ENCODE measurements at places on chromosomes 5 and 9.

DNA sequence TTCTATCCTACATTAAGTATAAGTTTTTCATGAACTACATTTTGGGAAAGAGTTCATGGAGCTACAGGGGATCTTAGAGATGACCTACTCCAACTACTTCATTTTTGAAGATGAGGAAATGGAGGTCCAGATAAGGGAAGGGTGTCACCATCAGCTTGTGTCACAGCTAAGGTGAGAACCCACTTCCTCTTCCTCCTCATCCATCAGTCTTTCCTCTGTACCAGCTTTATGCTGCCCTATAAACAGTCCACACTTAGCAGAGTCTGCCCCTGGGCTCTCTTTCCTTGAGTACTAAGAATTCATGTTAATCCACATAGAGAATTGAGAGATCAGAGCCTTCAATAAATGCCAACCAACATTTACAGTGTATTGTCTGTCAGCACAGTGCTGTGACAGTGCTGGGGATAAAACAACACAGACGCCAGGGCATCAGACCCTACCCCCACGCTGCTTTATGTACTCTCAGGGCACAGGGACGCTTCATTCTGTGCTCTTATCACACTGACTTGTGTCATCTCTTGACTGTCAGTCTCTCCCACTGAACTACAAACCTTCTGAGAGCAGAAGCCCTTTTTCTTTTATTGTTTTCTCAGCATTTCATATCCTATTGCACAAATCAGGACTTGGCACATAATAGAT is 22.1 kb downstream of the ADRB2 start:
- DNase-seq = no peak

DNA sequence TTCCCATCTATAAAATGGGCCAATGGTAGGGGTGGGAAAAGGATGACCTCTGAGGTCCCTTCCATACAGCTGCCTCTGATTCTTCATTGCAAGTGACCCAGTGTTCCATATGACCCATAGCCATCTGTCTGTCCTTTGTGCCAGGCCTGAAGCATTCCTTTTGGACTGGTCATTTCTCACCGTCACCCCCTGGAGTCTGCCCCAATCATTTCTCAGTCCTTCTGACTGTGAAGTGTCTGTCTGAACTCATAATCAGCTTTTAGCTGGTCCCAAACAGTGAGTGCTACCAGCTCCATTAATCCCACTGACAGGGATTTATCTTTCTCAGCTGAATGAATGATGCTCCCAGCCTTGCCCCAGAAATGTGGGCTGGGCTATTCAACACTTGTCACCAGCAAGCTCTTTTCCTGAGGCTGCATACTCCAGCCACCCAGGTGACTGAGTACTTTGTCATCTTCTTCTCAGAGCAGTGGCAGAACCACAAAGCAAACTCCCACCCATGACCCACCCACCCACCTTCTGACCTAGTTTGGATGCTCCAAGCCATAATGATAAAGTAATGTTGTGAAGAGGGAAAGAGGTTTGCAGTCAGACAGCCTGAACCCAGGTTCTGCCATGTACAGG is 37.4 kb downstream of the KCNIP1 start:
- no peak for DNase-seq

- no peak for DNase-seq
Measured at GRCh38 chr5:57862471-57862911, 379.9 kb upstream of the ACTBL2 start.

DNA sequence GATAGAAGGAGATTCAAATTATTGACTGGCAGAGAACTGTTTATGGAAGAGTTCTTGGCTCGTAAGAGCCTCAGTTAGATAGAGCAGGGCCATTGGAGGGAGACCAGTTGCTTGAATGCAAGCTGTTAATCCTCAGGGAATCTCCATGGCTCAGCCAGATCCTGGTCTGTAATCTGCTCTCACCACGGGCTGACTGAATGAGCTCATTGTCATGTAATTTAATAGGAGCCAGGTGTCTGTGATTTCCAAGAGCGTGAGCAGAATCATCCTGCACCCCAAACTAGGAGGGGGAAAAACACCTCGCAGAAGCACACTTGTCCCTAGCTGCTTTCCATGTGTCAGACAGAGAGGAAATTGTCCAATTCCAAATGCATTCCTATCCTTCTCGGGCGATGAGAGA is 19.1 kb upstream of the KCNMB1 start:
- no peak for DNase-seq

DNA sequence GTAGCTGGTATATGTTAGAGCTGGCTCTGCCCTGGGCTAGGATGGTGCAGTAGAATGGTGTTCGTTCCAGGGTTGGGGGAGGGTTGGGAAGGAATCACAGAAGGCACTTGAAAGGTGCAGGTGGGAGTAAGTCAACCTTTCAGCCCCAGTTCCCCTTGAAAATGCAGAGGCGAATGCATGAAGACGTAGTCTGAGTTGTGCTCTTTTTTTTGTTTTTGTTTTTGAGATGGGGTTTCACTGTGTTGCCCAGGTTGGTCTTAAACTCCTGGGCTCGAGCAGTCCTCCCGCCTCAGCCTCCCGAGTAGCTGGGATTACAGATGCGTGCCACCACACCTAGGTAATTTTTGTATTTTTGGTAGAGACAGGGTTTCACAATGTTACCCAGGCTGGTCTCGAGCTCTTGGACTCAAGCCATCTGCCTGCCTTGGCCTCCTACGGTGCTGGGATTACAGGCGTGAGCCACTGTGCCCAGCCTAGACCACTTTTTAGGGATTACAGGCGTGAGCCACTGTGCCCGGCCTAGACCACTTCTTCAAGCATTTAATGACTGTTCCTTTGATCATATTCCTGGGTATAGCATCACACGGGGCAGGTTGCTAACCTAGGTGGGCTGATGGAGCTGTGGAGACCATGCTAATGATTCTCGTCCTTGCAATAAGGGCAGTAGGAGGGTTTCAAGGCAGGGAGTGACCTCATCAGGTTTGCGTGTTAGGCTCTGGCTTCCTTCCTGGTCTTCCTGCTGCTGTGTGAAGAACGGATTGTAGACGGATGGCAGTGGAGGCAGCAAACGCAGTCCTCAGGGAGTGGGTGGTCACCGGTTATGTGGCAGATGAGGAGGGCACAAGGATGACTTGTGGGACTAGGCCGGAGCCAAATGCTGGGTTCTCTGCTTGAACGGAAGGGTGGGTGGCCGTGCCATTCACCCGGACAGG is 13.7 kb downstream of the EHMT1 start:
- DNase-seq = no peak

DNA sequence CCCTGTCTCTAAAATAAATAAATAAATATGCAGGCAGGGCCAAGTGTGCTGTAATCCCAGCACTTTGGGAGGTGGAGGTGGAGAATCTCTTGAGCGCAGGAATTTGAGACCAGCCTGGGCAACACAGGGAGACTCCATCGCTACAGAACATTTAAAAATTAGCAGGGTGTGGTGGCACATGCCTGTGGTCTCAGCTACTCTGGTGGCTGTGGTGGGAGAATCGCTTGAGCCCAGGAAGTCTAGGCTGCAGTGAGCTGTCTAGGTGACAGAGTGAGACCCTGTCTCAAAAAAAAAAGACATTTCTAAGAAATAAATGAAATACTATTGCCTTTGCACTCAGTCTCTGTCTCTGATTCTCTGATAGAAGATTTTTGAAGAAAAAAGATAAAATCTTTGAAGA is 1.2 kb upstream of the PCDHGA10 start:
- DNase-seq = no peak

DNA sequence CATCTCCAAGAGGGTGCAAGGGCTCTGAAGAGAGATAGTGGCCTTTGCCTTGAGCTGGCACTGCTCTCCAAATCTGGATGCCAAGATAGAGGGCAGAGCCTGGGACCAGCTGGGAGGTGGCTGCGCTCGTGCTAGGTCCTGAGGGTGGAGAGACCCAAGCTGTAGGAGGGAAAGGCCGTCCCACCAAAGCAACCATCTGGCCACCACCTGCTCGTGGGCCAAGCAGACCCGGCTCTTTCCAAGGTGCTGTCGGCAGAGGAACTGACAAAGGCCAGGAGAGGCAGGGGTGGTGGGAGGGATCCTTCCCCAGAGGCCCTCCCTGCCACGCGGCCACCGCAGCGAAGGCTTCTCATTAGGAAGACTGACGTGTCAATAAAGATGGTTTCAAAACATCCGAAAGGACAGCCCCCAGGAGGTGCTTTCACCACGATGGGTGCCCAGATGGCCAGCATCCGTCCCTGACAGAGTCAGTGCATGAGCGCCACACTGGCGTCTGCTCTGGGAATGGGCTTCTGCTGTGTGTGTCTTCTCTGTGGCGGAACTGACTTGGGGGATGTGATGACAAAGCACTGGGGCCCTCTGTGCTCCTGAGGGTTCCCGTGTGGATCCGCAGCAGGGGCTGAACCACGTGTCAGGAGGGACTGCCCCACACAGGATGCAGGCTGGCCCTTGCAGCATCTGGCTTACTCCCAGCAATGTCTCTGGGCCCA is 213.5 kb downstream of the FANCC start:
- DNase-seq = no peak

- no peak for DNase-seq
Measured at GRCh38 chr5:115892021-115892420, 50.3 kb downstream of the AP3S1 start.

GRCh38 chr9:6845880-6846279 is 88.1 kb downstream of the KDM4C start:
- DNase-seq = no peak

DNA sequence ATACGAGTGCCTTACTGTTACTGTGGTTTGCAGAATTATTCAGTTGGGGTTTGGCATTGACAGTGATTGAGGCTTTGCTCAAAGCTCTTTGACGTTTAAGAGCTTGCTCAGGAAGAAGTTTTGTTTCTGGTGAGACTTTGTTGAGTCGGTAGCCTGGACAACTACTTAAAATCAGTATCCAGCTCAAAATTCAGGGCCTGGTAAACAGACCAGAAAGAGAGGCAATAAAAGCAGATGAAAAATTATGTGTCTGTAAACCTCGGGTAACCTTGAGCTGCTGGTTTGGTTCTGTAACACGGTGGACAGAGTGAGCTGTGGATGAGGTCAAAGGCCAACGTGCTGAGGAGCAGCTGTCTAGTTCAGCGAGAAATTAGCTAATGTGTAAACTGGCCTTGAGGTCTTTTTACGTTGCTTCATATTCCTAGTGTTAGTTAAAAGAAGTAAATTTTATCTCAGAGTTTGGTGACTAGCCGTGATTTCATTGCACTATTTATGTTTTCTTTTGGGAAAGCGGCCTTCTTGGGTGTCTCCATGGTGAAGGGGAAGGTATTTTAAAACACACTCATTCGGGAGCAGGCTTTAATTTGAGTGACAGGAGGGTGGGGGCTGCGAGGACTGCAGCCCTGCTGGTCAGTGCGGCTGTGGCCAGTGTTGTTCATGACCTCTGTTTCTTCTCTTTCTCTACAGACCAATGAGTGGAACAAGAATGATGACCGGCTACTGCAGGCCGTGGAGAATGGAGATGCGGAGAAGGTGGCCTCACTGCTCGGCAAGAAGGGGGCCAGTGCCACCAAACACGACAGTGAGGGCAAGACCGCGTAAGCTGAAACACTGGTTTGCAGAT is 82.0 kb upstream of the TTC23L start:
- DNase-seq = no peak

GRCh38 chr5:158165647-158166046 is 306.7 kb upstream of the CLINT1 start:
- DNase-seq = no peak

- no peak for DNase-seq
Measured at GRCh38 chr9:33227008-33227398, 13.0 kb upstream of the SPINK4 start.

DNA sequence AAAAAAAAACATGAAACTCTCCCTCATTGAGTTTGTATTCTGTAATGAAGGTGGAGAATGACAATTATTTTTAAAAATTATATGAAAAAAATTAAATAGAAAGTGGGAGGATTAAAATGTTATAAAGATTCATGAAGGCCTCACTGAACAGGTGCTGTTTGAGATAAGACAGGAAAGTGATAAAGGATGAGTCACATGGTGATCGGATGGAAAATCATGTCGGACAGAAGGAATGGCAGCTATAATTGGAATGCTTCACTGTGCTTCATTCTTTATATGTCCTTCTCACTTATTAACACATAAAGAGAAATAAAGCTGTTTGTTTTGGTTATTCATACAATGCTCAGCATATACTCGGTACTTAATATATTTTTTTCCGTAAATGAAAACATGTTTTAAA is 464.5 kb upstream of the RGMB start:
- no peak for DNase-seq

DNA sequence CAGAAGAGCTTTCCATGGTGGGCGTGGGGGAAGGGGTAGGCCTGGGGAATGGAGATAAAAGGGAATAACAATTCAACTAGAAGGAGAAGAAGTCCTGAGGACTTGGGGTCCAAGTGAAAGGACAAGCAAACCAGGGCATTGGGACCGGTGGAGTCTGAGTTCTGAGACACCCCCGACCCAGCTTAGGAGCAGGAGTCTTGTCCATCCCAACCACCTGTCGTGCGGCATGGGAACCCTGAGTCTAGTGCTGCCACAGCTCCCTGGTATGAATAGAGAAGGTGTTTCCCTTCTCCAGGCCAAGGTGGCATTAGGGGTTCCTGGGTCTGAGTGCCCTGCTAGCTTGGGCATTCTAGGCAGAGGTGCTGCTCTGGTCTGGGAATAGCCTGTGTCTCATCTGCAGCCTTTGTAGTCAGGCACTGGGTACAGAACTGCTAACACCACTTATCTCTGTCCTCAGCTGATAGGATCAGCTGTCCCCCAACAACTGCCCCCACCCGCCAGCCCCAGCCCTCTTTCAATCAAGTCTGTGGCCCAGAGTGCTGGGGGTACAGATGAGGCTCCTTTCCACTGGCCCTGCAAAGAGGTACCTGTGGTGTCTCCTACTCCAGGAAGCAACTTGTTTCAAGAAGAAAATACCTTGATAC is 9.9 kb downstream of the HNRNPAB start:
- no peak for DNase-seq

- DNase-seq = no peak
Measured at GRCh38 chr5:146409054-146409671, 38.0 kb upstream of the TCERG1 start.

DNA sequence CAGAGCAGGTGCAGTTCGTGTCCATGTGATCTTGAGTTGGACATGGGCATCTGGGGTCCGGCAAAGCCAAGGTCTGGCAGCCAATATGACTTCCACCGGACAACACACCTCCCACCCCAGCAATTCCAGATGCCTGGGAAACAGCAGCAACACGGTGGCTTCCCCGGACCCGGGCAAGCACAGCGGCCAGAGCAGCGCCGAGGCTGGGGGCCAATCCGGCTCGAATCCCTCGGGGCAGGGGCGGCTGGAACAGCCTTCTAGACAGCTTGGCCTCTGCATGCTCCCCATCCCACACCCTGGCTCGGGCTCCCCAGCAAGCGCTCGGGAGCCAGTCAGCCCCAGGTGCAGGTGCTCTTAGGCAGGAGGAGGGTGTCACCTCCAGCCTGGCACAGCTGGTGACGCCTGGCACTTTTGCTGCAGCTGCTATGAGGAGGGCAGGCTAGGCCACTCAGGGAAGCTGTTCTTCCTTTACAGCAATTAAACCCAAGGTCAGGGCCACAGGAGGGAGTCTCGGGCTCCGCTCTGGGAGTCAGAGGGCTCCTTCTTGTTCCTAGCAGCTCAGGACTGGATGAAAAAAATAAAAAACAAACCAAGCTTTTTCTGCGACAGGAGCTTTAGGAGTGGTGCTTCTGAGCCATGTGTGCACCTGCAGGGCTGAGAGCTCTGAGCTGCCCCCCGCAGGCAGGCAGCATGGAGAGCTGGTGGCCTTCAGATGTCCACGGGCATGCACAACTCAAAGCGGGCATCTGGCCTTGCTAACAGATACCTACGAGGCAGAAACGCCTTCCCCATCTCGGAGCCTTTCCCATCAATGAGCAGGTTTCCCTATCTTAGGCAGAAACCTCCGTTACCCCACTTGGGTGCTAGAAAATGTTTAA is 28.2 kb downstream of the DBH start:
- no peak for DNase-seq

All from effector CD4-positive, alpha-beta T cell (primary cell).